ENCODE measurements at places on chromosomes 4 and X.

DNA sequence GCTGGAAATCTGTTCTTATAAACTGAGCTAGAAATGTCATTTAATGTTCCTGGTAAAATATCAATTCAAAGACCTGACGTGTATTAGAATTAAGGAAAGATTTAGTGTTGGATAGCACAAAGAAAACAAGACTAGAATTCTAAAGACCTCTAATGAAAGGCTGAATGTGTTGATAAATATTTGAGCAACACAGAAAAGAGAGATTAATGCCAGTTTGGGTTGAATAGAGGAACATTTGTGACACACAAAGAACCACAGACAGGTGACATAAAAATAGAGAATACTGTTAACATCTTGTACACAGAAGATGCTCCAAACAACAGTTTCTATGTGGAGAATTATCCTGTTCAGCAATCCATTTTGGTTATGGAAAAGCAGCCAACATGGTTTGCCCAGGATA, 222.1 kb upstream of the GALNT7 start:
- DNase-seq, result no peak

- DNase-seq, result no peak
Observed at GRCh38 chrX:55057675-55058249, 17.1 kb upstream of the PAGE2B start.

- DNase-seq, result no peak
Observed at GRCh38 chr4:67160394-67160793, 384.9 kb downstream of the CENPC start.

DNA sequence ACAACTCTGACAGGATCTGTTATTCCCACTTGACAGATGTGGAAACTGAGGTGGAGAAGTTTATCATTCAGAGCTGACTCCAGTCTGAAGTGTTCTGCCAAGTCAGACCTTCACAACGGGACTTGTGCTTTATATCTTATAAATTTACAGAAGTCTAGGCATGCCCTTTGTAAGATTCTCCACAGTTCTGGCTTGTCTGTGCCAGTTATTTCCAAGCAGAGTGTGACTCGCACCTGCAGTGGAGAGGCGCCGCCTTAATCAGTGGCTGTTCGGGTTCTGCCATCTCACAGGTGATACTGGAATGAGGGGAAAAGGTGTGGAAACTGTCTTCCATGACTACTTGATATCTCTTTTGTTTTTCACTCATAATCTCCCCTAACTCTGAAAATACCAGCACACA, 63.2 kb downstream of the CPEB2 start:
- DNase-seq, result no peak

- DNase-seq, result no peak
Observed at GRCh38 chr4:84378983-84379382, 120.1 kb downstream of the NKX6-1 start.
